Thyroid gland (tissue), 4 donors: ENCODE measurements at places on chromosomes 4 and X. TPM values are rescaled to one million over a fixed set of nuclear protein-coding genes. Genes with fewer than 3 reads are reported as not detected.

GRCh38 chr4:139887962-139888735 lies 222.5 kb downstream of the MGST2 start:
- peak; percentile 55 for DNase-seq

GRCh38 chrX:13985697-13986435 lies 43.8 kb downstream of the GEMIN8 start:
- no peak for DNase-seq

Gene NDP
- total RNA-seq, result not detected

Gene SLC39A8
- total RNA-seq, result 19.4 TPM
